ENCODE measurements at places on chromosomes 12 and 14.

DNA sequence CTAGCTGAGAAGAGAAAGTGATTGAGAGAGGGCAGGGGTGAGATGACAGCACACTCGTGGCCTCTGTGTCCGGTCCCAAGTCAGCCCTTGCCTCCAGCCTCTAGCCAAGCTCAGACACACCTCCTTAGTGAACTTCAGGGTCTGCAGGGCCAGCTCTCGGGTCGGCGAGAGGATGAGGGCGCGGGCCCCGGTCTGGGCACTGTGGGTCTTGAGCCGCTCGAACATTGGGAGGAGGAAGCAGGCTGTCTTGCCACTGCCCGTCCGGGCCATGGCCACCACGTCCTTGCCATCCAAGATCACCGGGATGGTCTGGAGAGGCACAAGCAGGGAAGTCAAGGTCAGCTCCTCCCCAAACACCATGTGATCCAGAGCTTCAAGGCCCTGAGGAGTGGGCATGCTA is 6.3 kb downstream of the DDX54 start:
- DNase-seq = no peak

GRCh38 chr14:82387699-82388098 is 854.0 kb upstream of the SEL1L start:
- DNase-seq = no peak

DNA sequence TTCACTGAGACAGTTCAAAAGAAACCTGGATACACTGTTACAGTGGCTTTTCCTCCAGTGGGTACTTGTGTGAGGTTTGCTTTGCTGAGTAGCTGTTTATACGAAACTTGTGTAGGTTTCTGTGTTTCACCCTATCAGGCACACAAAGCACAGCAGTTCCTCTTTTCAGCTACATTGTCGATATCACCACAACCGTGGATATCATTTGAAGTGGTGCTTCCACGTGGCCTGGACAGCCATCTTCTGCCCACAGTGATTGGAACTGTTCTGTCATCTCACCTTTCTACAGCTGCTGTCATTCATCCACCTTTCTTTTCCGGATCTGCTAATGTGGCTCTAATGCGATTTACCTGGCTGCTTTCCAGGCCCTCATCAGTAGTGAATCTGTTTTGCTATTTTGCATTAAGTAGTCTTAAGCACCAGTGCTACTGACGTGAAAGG is 368.8 kb downstream of the SYT1 start:
- peak; percentile 11 for DNase-seq

GRCh38 chr14:74415115-74415437 is 10.9 kb downstream of the SYNDIG1L start:
- no peak for DNase-seq

DNA sequence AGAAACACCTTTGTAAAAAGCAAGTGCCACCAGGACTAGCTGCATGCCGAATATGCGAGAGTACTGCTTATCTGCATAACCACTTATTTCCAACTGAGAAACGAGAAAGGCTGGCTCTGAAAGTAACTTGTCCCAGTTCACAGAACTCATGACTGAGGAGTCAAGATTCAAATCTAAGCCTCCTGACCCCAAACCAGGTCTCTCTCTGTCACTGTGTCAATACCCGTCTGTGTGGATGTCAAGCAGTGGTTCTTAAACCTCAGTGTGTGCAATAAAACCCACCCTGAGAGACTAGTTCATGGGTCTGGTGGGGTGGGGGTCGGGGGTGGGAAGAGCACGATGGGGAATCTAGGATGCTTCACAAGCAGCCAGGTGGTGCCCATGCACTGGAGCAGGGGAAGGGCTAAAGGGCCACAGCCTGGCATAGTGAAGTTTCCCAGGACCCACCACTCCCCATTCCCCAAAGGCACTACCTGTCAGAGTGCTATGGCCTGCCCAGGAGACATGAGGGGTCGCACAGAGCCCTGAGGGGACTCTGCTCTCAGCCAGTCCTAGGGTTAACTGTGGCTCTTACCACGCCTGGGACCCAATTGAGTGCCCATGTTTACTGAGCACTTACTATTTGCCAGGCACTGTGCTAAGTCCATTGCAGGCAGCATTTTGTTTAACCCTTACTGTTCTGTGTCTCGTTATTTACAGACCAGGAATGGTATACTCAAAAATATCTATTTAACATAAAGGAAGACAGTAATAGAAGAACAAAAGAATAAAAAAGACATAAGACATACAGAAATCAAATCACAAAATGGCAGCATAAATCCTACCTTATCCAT is 33.4 kb upstream of the PNMA1 start:
- DNase-seq = no peak

GRCh38 chr12:10293570-10294227 is 14.0 kb upstream of the KLRD1 start:
- DNase-seq = no peak

GRCh38 chr14:88168025-88168424 is 155.0 kb downstream of the KCNK10 start:
- DNase-seq = no peak

DNA sequence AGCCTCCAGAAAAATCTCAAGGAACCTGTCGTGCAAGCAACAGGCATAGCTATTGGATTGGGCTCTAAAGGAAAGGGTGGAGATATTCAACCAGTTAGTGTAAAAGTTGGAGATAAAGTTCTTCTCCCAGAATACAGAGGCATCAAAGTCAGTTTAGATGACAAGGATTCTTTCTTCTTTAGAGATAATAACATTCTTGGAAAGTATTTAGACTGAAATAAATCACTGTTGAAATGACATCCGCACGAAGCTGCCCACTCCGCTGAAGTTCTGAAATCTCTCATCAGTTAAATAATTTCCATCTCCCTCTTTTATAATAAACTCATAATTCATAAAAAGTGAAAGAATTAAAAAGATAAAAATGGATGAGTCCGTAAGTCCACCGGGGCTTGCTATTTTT is 1354.9 kb upstream of the TMEM132C start:
- DNase-seq = no peak
